ENCODE measurements at places on chromosomes 11 and 22.

GRCh38 chr11:65576867-65577755 lies 1.3 kb downstream of the EHBP1L1 start:
- DNase-seq: peak; percentile 81

- DNase-seq: peak; percentile 56
Observed at GRCh38 chr11:19995145-19995544, 165.1 kb downstream of the DBX1 start.

- DNase-seq: no peak
Observed at GRCh38 chr22:40747361-40747760, 68.1 kb downstream of the MCHR1 start.

GRCh38 chr22:38833061-38833460 lies 10.8 kb downstream of the NPTXR start:
- no peak for DNase-seq

GRCh38 chr22:32319861-32320406 lies 37.7 kb upstream of the RFPL3 start:
- no peak for DNase-seq

DNA sequence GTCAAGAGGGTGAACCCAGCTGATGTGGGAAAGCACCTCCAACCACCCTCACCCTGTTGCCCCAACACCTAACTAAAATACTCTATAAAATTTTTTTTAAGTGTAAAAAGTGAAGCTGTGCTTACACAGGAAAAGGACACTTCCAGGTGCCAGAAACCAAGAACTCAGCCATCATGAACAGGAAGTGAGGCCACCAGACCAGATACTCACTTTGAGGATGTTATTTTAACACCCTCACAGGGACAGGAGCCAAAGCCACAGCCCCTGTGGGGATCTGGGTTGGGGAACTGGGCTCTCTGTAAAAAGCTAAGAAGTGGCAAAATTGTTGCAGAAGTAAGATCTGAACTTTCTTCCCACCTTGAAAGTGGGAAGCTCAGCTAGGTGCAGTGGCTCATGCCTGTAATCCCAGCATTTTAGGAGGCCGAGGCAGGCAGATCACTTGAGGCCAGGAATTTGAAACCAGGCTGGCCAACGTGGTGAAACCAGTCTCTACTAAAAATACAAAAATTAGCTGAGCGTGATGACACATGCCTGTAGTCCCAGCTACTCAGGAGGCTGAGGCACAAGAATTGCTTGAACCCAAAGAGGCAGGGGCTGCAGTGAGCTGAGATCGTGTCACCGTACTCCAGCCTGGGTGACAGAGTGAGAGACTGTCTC lies 3.8 kb downstream of the RSPH14 start:
- no peak for DNase-seq

DNA sequence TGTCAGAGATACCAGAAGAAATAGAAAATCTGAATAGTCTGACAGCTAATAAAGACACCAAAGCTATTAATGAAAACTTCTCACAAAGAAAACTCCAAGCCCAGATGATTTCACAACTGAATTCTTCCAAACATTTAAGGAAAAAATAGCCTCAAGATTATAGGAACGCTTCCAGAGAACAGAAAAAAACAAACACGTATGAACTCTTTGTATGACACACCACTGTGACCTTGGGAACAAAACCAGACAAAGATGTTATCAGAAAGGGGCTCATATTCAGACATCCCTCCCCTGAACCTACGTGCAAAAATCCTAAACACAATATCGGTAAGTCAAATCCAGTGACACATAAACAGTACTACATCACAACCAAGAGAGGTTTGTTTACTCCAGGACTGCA lies 23.5 kb downstream of the CERK start:
- no peak for DNase-seq

DNA sequence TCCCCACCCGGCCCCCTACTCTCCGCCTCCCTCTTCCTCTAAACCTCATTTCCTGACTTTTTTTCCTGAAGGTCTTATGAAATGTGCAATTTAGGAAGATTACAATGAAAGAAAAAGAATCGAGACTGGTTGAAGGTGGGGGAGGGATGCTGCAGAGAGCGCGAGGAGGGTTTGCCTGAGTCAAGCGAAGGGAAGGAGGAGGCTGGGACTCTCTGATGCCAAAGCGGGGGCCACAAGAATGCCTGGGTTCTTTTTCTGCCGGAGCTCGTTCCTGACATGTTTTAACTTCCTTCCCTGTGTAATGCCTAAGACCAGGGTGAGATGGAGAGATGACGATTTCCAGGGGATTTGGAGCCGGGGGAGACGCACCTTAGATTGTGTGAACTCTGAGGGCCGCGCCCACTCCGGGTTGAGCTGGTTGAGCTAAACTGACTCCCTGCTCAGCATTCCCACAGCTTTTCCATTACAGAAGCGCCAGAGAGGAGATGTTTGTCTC lies 270.5 kb upstream of the SORL1-AS1 start:
- DNase-seq: no peak

DNA sequence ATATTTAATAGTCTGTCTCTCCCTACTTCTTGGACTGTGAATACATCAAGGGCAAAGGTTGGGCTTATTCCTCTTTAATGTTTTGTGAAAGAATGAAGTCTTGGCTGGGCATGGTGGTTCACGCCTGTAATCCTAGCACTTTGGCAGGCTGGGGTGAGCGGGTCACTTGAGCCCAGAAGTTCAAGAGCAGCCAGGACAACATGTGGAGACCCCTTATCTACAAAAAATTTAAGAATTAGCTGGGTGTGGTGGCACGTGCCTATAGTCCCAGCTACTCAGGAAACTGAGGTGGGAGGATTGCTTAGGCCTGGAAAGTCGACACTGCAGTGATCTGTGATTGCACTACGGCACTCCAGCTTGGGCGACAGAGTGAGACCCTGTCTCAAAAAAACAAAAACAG lies 20.2 kb downstream of the RNF121 start:
- no peak for DNase-seq

GRCh38 chr11:44316659-44317240 lies 6.8 kb upstream of the ALX4 start:
- peak; percentile 39 for DNase-seq

DNA sequence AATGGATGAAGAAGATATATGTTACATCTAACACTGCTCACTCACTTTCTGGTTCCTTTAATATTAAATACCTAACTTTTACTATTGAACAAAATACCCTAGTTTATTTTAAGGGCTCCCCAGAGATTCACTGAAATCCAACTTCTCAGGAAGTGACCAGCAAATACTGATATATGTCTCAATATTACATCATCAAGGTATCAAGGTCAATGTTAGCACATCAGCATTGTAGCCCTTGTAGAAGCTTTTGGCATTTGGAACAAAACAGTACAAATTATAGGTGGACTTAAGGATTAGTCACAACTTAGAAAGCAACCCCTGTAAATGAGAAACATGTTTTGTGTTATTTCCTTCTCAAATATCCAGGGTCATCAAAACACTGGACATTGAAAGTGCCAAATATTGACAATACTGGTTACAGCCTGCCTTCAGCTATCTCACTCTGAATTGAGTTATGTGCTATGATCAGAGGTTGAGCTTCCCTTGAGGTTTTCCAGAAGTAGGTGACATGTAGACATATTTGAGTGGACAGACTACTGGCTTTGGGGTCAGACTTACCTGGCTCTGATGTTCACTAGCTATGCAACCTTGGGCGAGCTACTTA lies 1.9 kb upstream of the ATL3 start:
- peak; percentile 18 for DNase-seq

DNA sequence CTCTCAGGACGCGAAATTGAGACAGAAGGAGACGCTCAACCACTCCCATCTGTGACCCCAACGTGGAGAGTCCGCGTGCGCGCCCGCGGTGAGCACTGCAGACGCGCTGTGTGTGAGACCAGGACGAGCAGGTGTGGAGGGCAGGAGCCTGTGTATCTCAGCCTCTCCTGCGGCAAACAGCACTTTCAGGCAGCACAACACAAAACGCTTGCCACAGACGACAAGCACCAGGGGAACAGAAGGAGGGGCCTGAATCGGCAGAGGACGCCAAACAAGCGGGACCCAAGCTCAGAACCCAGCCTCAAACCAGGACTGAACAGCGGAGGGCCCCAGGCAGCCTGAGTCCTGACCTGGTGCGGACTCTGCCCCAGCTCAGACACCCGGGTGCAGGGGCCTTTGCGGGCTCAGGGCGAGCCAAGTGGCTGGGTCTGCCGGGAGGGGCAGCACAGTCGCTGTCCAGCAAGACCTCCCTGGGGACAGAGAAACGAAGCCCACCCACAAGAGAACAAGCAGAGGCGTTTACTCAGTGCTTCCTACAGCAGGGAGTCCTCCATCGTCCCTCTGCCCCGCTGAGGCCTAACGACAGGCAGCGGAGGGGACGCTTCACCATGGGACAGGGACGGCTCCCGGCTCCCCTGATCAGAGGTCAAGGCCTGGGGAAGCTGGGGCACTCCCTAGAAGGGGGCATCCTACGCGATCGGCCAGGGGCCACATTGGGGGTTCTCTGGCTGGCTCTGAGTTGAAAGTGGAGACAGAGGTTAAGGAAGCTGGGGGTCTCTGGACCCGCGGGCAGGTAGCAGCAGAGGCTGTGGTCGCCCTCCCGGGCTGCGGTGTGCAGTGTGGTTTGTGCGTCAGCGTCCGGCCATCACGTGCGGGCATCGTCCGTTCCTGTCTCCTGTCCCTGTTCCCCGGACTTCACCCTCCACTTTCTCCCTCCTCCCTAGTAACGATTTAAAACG lies 560.8 kb downstream of the BRD1 start:
- no peak for DNase-seq

DNA sequence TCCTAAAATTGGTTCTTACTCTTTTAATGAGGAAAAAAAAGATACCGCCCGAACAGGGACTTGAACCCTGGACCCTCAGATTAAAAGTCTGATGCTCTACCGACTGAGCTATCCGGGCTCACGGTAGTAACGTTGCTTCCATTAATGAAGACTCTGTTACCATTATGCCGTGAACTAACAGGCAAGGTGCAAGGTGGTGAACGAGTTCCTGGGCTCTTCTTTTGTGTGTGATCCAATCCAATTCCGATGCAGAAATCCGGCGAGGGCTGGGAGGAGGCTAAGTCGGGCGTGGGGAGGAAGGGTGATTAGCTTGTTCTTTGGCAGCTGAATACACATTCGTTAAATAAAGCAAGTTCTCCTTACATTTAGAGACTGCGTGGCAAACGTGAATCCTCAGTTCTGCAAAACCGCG lies 49.0 kb downstream of the OR4D9 start:
- DNase-seq: no peak

DNA sequence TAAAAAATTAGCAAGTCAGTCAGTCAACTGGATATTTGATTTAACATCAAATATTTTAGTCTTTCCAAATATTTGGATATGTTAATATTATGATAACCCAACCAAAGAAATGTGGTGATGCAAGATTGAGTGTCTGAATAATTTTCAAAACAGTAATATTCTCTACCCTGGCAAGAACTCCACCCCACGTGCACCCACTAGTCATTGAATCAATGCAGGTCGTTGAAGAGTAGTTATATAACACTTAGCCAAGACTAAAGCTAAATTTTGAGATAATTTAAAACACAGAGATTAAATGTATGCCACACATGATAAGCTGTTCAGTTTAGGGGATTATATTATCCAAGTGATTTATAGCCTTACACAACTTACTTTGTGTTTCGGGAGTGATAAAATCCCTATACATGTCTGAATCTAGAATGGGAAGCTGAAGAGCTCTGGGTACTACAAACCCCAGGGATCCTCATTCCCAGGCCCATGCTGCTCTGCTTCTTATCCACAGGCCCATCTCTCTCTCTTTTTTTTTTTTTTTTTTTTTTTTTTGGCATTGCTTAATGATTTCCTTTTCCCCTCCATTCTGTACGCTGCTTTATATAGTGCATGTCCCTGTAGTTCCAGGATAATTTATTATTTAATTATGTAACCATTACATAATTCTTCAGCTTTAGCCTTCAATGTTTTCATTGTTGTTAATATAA lies 392.9 kb downstream of the NTM start:
- DNase-seq: no peak

GRCh38 chr11:36239636-36240035 lies 49.6 kb downstream of the COMMD9 start:
- no peak for DNase-seq

DNA sequence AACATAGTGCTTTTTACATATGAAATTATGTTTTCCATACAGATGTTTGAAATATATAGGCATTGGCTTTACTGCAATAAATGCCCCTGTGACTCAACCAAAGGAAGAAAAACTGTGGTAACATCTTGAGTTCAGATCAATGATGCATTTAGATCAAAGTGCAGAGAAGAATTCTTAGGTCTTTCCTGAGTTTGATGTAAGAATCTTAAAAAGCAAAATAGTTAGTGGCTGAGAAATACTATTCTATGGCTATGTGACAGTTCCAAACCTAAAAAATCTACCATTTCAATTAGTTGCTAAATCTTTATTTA lies 93.7 kb downstream of the SOX6 start:
- DNase-seq: no peak

DNA sequence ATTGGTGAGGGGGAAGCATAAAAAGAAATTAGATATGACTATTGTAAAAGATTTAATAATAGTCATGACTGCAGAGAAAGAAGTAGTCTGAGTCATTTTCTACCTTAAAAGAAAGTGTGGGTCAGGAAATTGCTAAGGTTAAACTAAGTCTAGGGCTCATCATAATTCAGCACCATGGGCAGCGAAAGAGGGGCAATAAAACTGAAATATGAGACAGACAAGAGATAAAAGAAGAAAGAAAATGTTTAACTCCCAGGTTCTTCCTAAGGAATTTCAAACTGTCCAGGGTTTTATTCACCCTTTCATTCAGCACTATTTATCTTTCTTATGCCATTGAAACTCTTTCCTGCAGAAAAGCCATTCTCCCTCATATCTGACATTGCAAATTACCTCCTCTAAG lies 114.4 kb upstream of the API5 start:
- DNase-seq: no peak

DNA sequence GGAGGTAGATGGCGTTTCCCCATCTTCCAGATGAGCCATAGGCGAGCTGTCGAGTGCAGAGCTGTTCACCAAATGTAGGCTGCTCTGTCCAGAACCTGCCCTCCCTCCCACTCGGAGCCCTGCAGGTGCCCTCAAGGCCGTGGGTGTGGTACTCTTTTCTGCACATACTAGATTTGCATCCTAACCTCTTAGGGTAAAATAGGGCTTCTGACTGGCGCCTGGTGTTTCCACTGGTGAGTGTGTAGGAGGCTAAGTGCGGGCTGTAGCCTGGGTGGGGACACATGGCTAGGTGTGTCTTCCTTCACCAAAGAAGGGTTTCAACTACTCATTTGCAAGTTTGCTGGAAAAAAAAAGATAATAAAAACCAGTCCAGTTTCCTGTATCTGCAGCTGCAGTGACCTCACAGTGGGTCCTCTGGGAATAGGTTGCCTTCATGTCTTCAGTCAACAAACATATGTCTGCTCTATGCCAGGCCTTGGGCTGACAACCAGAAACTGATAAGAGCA lies 8.5 kb downstream of the BIK start:
- no peak for DNase-seq

- DNase-seq: no peak
Observed at GRCh38 chr11:123173040-123173855, 21.8 kb downstream of the CLMP start.

DNA sequence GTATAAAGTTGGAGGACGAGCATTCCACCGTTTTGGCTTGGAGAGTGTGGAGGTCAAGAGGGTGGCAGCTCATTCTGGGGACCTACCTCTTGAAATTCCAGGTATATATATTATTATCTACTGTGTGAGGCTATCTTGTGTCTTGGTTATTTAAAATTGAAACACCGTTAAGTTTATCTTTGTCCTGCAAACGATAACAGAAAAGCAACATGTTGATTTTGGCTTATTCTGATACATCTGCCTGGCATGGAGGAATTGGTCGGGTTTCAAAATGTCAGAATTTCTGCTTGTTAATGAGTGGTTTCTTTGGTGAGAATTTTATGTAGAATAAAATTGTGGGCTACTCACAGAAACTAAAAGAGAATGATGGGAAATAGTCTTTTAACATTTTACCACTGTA lies 54.4 kb downstream of the SVIP start:
- DNase-seq: no peak
